Neural progenitor cell (in vitro differentiated cells): ENCODE measurements at places on chromosomes 11 and 22. TPM values are rescaled to one million over a fixed set of nuclear protein-coding genes. Genes with fewer than 3 reads are reported as not detected.
A peak's percentile ranks its signal among the peaks of the same experiment; 100 is the strongest.

- no peak for DNase-seq
Observed at GRCh38 chr11:95877291-95877690, 46.6 kb downstream of the MTMR2 start.

DNA sequence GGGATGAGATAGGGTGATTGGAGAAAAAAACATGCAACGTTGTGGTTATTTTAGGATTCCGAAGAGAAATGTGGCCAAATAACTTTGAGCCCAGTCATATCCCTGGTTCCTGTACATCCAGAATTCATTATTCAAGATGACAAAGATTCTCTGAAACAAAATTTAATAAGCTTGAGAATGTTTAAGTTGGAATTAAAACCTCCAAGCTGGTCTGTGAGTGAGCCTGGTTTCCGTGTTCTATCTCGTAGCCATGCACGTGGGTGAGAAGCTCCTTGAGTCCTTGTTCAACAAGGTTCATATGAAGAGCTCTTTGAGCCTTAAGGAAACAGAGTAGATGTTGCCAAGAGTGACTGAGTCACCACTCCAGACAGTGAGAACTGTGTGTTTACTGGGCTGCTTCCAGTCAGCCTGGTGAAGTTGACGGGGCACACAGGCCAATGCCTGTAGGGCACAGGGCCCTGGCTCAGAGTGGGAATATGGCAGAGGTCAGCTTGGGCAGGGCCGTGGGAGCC is 206.5 kb downstream of the NAV2 start:
- no peak for DNase-seq

GRCh38 chr22:40415531-40416266 is 45.3 kb downstream of the SGSM3 start:
- DNase-seq = no peak

DNA sequence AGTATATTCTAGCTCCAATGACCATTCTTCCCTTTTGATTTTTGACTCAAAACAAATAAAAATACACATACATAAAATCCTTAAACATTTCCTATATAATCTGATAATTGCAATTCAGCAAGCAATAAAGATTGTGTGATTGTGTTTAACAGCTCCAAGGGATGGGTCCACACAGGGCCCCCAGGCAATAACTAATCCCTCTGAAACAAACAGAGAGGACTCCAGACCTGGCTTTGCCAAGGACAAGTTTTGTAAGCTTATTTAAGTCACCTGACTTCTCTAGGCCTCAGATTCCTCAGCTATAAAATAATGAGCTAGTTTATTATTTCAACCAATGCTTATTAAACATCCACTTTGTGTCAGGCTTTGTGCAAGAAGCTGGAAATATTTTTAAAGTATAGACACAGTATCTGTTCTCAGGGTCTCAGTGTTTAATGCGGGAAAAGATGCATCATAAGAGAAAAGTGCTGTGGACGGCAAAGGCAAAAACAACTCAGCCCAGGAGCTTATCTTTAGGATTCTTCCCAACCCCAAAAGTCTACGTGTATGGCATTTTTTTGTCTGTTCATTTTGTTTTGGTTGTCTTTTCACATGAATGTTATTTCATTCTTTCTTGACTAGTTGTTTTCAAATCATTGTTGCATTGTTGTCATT is 20.1 kb downstream of the FZD4 start:
- no peak for DNase-seq

DNA sequence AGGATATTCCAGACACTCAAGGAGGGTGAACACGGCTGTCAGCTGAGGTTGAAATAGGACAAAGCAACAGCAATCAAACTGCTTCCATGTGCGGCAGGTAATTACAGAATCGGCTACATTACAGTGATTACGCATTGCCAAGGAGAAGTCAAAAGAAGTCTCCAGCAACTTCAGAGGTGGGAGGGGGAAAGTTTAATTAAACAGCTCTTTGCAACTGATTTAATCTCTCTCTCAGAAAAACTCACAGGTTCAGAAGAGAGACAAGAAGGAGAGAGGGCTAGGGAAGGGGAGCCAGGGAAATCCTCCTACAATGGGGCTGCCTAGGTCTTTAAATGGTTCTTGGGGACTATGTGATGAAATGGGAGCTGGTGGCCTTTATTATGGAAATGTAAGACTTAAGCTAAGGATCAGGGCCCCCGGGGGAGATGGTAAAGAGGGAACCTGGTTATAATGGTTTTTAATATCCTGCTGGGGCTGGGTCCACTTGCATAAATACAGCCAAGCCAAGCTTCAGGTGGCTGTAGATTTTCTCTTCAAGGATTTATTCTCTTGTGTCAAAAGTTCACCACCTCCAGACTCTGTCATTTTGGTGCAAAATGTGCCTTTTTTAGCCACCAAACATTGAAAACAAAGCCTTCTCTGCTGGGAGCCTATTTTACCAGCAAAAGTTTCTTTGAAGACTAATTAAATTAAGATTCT is 354.7 kb upstream of the NARS2 start:
- peak; percentile 94 for DNase-seq

DNA sequence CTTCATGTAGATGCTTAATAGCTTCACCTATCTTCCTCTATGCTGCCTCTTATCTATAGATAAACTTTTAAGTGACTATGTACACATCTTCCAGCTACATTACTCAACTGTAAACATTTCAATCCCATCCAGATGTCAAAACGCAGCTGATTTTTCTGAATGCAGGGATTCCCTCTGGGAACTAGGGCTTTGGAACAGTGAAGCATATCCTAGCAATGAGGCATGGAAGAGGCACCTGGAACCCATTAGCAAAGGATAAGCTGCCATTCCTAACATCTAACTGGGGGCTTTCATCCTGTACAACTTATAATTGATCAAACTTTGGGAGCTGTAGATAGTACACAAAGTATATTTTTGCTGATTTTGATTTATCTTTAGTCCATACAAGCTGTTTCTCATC is 40.8 kb upstream of the OPCML start:
- DNase-seq = no peak

GRCh38 chr11:87440076-87440770 is 402.5 kb downstream of the TMEM135 start:
- DNase-seq = no peak

- no peak for DNase-seq
Observed at GRCh38 chr11:70604221-70604620, 205.9 kb downstream of the CTTN start.

Gene UBQLNL
- 0.19 and 0.90 TPM in 2 replicates for total RNA-seq

Gene TIMP3
- total RNA-seq = 6.3 and 6.9 TPM in 2 replicates
